ENCODE measurements at places on chromosomes 16 and 17. TPM values are rescaled to one million over a fixed set of nuclear protein-coding genes. Genes with fewer than 3 reads are reported as not detected.
A peak's percentile ranks its signal among the peaks of the same experiment; 100 is the strongest.

- no peak for DNase-seq
These were observed 106.3 kb upstream of the SIAH1 start for GRCh38 chr16:48491517-48491916.

GRCh38 chr17:63596856-63597586, 3.7 kb upstream of the TACO1 start:
- no peak for DNase-seq

DNA sequence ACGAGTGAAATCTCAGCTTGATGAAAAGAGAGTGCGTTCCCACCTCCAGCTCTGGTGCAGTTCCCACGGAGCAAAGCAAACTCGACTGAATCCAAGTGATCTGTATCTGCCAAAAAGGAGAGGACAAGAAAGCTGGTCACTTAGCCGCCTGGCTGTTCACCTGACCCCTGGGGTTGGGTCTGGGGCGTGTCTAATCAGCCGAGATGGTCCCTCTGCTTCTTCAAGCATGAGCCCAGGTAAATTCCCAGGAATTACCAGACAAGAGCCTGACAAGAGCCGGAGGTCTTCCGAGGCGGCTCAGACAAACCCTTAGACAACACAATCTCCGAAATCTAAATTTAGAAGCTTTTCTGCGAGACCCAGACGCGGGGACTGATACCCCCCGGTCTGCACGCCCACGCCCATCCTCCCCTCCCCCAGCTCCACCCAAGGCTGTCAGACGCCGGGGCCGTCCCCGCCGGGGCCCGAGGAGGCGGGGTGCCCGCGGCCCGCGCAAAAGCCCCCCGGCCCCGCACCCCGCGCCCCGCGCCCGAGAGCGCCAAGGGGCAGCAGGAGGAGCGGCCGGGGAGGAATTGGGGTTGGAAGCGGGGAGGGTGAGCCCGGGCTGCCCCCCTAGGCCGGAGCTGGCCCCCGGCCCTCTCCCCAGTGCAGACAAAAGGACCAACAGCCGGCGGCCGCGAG, 674 bp downstream of the ZNF821 start:
- DNase-seq = peak; percentile 39

GRCh38 chr17:74354561-74354960, 7.1 kb downstream of the BTBD17 start:
- no peak for DNase-seq

DNA sequence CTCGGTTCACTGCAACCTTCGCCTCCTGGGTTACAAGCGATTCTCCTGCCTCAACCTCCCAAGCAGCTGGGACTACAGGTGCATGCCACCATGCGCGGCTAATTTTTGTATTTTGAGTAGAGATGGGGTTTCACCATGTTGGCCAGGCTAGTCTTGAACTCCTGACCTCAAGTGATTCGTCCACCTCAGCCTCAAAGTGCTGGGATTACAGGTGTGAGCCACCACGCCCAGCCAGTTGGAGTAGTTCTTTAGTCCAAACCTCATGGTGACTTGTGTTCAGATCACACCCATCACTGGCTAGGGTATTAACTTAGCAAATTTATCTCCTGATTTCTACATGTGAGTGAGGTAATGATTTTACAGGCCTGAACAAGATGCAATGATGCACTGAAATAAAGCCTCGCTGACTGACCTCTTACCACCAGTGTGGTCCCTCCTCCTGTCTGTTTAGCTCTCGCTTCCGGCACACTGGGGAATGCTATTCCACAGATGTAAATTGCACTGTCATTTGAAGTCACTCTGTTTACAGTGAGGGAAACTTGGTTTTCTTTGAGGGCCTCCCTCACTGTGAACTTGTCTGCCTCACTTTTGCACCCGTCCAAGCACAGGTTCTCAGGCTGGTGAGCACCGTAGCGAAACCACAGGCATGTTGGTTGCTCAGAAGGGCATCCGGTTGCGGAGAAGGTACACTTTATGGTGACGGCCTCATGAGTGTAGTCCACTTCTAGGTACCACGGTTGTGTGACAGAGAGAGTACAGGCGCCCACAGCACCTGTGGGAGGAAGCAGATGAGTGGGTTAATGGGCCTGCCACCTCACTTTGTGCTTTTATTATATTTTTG, 5.5 kb downstream of the IGSF6 start:
- DNase-seq = no peak

DNA sequence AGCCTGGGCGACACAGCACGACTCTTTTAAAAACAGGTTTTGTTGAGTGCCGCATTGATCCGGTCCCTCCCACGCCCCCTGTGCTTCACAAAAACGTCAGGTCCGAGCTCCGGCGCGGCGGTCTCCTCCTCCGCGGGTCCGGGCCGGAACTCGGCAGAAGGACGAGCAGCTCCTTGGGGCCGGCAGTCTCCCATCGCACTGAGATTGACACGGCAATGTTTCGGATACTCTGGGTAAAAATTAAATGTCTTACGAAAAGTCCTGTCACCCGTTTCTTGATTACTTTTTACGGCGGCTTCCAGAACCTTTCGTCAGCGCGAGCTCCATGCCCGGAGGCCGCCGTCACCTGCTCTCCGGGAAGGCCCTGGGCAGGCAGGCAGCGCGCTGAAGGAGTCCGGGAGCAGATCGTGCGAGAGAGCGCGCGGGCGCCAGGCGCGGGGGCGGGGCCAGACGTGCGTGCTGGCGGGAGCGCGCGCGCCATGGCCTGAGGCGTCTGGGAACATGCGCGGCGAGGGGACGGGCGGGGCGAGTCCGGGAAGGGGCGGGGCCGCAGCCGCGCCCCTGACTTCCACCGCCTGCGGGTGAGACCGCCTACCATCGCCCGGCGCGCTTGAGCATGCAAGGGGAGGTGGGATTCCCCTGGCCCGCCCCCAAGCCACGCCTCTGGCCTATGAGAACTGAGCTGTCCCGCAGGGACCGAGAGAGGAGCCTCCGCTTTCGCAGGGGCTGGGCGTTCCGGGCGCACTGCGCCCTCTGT, 11.7 kb upstream of the SRL start:
- DNase-seq = peak; percentile 98

- peak; percentile 91 for DNase-seq
These were observed 23.3 kb downstream of the CEP295NL start for GRCh38 chr17:78879635-78880186.

- no peak for DNase-seq
These were observed 168.9 kb downstream of the COPRS start for GRCh38 chr17:31690151-31690551.

- no peak for DNase-seq
These were observed 14.5 kb downstream of the TRAF7 start for GRCh38 chr16:2170080-2170479.

Gene FNDC8
- not detected for polyA plus RNA-seq

Gene MPP3
- 3.4 TPM for polyA plus RNA-seq

Gene ZNF598
- 25.5 TPM for polyA plus RNA-seq
